Fibroblast of gingiva (primary cell): ENCODE measurements at places on chromosomes 3 and 15.
A peak's percentile ranks its signal among the peaks of the same experiment; 100 is the strongest.

GRCh38 chr3:129246636-129247035 lies 2.8 kb upstream of the COPG1 start:
- DNase-seq, result no peak

- DNase-seq, result no peak
Observed at GRCh38 chr3:129638481-129638880, 32.0 kb upstream of the PLXND1 start.

GRCh38 chr3:155643581-155644165 lies 101.2 kb downstream of the PLCH1 start:
- DNase-seq, result peak; percentile 73

- no peak for DNase-seq
Observed at GRCh38 chr3:159835126-159835525, 153.5 kb upstream of the IL12A start.

DNA sequence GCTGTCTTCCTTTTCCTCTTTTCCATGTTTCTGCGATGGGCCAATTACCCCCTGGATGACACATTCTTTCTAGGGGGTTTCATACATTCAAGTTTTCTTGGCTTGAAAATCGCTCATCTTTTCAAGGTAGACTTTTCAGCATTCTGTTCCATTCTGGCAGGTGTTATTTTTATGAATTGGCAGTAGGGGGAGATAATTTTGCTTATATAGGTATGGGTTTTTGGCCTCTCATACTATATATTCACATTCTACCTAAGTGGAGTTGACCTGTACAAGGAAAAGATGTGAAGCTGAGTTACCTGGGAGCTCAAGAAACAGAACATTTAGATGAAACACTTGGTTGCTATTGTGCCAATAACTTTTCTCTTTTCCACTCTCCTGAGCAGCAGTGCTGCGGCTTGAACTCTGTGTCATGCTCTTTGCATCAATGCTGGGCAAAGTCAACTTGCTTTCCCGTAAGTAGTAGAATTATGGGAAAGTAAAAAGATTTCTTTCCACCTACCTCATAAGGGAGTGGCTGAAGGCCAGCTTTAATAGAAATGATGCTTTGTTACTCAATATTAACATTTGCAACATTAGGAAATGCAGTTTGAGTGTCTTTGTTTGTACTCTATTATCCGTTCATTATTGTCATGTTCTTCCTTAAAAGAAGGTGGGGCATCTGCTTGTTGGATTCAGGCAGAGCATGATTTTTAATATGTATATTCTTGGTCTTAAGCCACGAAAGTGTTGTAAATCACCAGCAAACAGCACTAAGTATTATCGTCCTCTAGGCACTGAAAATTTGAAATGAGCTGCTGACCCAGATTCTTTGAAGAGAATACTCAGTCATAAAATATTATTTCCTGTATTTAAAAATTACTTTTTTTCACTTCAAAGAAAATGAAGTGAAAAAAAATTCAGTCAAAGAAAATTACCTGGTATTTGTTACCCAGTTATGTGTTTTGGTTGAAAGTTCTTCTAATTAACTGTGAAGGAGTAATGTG lies 27.7 kb upstream of the MFSD1 start:
- DNase-seq, result peak; percentile 32

DNA sequence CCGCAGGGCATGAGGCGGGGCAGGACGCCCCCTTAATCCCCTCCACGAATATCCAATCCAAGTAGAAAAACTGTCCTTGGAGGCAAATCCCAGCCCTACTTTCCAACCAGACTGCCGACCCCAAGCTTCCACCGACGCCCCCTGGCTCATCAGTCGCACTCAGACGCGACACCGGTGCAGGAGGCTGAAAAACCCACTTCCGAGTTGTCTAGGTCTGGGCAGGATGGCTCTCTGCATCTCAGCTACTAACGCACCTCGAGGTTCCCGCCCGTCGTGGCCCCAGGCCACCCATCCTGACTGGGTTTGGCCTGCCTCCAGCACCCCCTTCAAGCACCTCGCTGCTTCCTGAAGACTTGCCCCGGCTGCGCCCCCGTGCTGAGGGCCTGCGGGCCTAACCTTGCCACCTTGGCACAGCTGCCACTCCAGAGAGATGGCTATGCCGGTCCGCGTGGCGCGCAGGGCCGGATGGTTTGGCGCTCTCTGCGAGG lies 15.5 kb downstream of the RGMA start:
- DNase-seq, result no peak

GRCh38 chr15:88419830-88420229 lies 47.4 kb downstream of the MRPL46 start:
- no peak for DNase-seq

DNA sequence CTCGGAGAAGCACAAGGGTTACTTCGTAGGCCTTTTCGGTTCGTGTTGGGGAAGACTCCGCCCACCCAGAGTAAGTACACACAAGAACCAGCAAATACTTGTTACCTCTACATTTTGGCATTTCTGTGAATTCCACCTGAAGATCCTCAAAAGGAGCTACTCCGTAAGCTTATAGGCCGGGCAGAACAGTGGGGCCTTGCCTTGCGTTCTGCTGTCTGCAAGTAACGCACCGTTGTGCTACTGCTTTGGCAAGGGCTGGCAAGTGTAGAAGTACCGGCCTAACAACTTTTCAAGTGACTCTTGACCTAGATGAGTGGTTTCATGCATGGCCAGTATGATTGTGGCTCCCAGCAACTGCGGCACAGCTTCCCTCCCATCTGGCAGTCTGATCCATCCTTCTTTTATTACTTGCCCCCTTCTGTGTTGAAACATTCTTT lies 6.4 kb upstream of the DNAAF4 start:
- no peak for DNase-seq

DNA sequence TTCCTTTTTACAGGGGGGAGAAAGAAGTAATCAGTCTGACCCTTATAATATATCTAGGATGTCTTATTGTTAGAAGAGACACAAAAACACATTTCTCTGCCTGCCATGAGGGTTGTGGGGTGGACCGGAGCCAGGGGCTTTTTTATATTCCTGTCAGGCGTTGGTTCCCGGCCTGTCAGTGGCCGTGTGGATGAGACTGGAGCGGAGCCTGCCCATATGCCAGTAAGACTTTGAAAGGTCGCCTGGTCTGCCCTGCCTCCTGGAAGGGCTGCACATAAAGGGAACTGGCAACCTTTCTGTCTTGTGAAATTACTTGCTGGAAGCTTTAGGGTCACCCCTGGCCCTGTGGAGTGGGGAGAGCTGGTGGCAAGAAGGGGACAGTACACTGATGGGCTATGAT lies 34.7 kb downstream of the MAP3K13 start:
- DNase-seq, result no peak
